ENCODE measurements at places on chromosomes 2 and 18.

GRCh38 chr18:5455674-5456073 is 88.1 kb downstream of the EPB41L3 start:
- no peak for DNase-seq

DNA sequence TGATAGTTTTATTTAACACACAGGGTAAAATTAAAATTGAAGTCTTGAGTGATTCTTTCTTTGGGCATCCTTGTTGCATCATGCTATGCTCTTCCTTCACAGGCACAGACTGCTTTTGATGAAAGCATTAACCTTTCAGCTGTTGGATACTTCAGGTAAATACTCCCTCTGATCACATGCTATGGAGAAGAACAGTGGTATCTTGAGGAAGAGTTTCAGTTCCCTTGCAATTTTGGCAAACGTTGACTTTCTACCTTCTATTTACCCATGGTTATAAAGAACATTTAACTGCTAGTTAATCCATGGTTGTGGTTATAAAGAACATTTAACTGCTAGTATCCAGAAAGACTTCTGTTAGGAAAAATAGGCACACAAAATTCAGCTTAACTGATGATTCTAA is 75.7 kb downstream of the AOX1 start:
- no peak for DNase-seq

DNA sequence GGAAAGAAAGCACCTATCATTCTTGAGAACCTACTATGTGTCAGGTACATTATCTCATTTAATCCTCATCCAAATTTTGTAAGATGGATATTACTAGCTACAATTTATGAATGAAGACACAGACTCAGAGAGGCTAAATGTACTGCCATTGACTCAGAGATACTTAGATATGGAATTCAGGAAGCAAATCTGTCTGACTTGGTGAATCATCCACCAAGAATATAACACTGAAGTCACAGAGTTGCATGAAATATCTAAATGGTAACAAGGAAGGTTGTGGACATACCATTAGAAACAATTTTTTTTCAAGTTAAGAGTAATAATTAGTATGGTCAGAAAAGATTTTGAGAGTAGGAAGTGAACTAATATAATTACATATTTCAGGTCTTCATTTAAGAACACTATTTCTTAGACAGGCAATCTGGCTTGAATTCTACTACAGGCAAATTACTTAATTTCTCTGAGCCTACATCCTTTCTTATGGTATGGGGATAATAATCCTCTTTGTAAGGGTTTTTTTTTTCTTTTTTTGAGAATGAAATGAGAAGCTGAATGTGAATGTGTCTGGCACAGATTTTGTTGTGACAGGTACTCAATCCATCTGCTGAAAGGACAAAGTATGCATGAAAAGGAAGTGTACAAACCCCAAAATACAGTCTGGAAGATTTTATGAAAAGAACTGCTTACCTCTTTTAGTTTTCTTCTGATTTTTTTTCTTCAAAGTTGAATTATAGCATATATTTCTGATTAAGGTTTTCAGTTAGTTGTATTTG is 14.8 kb upstream of the C2orf66 start:
- no peak for DNase-seq

GRCh38 chr2:134098321-134098720 is 155.6 kb upstream of the MGAT5 start:
- no peak for DNase-seq

GRCh38 chr2:75098856-75099255 is 100.5 kb downstream of the TACR1 start:
- peak; percentile 51 for DNase-seq

GRCh38 chr2:129710670-129711495 is 268.6 kb upstream of the RAB6C start:
- DNase-seq: no peak

DNA sequence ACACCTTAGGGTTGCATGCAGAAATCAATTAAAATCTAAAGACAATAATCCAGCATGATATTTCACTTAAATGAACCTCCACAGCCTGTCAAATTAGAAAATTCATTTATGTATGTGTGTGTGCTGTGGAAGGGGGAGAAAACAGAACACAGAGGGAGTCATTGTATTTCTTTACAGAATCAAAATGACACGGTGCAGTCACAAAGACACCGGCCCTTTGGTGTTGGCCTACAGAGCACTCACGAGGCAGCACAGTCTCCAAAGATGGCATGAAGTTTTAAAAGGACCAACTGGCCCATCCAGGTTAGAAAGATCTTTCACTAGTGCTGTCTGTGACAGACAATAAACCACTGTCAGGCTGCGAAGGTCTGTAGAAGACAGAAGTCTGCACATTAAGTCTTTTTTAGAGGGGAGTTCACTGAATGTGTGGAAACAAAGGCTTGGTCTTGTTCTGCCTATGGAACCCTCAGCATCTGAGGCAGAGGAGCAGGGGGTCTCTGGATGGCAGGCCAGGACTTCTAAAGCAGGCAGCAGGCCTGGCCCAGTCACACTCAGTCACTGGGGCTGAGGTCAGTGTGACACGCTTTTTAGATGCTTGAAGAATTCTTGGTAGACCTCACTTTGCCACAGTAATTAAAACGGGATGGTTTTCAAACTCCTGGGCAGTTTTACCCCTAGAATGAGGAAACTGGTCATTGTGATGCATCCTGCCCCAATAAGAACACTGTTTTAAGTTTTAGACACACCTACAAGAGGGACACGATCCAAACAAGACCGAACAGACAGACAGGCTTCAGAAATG is 184.9 kb downstream of the AFF3 start:
- DNase-seq: no peak

- peak; percentile 55 for DNase-seq
Measured at GRCh38 chr2:174957050-174957449, 48.1 kb downstream of the CHN1 start.

DNA sequence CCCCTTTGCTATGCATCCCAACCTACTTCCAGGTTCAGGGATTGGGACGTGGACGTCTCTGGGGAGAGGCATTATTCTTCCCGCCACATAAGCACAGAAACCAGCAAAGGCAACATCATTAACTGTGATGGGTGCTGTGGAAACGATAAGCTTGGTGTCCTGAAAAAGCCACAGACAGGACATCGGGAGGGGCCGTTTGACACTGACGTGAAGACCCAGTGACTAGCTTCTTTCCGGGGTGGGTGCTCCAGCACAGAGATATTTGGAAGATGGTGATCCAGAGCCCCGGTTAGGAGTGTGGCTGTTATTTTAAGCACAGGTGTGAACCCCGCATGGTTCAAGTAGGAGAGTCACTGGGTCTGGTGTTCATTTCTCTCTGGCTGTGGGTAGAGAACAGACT is 163.8 kb upstream of the HDAC4 start:
- DNase-seq: no peak

DNA sequence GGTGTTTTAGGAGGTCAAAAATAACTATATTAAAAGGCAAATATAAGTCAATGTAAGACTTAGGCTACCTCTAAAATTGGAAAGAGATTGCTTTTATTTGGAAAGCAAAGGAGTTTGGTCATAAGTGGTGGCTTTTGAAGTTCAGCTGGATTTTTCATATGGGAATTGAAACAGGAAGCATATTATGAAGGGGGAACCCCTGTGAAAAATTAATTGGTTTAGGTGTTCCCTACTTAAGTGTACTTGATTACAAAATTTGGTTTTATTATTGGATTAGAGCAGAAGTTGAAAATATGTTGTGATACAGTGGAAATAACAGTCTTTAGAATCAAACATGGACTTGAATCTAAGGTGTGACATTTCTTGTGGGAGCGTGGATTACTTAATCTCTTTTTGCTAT is 121.4 kb upstream of the TTC27 start:
- no peak for DNase-seq

DNA sequence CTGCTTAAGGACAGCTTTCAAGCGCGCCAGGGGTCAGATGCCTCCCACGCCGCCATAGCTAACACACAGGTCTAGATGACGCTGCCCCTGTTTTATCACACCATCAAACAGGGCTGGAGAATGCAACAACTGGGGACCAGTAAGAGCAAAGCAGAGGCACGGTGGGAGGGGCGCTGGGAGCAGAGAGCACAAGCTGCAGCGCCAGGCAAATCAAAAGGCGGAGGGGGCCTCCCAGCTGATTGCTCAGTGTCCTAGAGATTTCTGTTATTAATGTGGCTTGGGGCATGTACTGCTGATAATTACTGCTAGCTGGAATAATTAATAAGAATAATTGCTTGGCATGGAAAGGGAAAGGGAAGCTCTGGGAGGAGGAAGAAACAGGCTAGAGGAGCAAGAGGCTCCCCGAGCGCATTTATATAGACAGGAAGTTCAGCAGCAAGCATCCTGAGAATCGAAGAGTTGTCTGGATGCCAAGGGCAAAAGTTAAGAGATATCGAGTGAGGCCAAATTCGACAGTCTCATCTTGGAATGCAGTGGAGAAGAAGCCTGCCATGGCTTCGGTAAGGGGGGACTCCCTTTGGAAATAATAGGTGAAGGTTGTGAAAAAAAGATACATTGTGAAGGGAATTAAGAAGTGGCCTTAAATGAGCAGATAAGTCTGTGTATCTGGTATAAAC is 104.5 kb upstream of the ZNF521 start:
- DNase-seq: no peak

DNA sequence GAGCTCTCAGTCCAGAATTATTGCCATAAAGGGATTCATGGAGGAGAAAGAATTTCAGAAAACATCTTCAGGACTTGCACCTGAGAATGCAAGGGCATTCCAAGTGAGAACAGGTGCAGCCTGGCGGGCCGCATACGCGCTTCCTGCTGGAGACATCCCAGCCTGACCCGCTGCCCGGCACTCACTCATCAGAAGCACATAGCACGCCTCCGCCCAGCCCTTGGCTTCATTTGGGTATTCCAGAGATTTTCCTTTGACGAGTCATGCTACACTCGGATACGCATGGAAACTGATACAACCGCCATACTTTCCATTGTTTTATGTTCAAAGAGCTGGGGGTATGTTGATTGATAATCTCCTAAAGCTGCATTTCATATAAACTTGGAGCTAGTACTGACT is 228.0 kb upstream of the ID2 start:
- DNase-seq: no peak

DNA sequence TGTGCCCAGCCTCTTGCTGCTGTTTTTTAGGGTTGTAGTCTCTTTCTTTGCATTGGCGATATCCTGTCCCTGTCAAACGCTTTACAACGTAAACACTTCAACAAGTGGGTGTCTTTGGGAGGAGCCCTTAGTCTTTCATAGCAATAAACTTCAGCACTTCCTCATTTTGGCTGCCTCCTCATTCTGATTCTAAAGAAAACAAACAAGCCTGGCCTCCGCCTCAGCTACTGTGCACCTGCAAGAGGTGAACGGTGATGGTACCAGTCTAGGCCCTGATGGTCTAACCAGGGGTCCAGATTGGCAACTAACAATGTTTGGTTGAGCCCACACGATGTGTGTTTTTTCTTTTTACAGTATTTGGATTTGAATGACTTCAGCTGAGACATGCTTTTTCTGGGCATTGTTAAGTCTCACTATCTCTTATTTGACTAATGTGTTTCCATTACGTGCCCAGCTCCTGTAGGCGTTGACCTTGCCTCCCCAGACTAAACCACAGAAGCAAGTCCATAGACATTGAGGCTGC is 53.2 kb upstream of the CUL3 start:
- no peak for DNase-seq

DNA sequence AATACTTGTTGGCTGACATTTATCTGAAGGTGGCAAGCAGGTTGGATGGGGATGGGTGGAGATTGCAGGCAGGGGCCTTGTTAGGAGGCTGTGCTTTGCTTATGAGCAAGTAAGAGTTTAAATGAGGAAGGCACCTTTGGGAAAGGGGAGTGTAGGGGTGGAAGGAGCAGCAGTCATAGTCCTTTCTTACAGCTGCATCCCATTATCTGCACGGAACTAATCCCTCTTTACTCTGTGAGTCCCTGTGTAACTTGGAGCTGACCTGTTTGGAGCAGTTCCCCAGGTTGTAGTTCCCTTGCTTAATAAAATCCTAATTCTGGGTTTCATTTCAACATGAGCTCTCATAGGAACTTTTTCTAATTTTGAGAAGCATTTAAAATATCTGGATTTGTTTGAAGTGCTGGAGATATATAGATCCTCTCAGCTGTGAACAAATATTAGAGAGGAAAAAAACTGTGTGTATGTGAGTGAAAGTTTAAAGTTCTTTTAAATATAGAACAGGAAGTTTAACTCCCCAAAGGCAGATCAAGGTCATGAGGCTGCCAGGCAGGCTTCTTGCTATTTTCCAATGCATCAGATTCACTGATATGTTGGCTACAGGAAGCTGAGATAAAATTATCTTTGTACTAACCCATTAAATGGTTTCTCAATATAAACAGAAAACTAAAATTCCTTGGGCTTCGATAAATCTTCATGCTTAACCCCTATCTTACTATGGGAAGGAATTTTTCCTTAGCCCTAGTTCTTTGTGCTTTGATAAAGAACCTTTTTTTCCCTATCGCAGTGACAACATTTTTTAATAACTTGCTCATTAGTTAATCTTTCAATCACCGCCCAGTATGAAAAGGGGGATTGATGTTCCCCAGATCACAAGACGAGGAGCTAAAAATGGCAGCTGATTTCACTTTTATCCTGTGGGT is 104.6 kb upstream of the EML6 start:
- no peak for DNase-seq

- no peak for DNase-seq
Measured at GRCh38 chr2:85949280-85949679, 60.5 kb upstream of the ST3GAL5 start.

DNA sequence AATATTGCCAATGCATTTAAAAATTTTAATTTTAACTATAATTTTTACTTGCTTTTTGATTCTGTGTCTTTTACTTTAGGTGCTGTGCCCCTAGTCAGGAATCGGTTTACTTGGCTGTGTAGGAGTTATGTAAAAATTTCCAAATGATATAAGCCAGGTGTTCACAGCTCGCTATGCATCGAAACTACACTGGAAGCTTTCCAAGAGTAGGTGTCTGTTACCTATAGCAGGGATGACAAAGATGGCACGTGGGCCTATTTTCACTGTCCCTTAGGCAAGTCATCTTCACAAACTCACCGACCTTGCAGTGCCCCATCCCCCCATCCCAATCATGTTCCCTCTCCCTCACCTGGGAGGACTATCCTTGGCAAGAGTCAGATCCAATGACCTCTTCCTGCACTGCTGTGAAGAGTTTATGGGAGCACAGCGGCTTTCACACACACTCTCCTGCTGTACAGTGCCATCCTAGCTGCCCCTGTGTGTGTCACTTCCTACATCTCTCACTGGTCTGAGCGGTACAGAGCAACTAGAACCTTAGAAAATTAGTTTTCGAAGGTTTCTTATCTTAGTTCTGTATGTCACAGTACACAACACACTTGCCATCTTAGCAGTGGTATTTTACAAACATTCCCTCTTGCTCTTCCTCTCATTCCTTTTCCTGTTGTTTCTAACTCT is 49.2 kb upstream of the NAB1 start:
- DNase-seq: no peak

- no peak for DNase-seq
Measured at GRCh38 chr2:234126146-234126470, 75.6 kb downstream of the SPP2 start.

GRCh38 chr2:187547353-187547979 is 6.8 kb downstream of the TFPI start:
- peak; percentile 90 for DNase-seq

GRCh38 chr2:162545254-162545653 is 201.3 kb downstream of the GCA start:
- no peak for DNase-seq

DNA sequence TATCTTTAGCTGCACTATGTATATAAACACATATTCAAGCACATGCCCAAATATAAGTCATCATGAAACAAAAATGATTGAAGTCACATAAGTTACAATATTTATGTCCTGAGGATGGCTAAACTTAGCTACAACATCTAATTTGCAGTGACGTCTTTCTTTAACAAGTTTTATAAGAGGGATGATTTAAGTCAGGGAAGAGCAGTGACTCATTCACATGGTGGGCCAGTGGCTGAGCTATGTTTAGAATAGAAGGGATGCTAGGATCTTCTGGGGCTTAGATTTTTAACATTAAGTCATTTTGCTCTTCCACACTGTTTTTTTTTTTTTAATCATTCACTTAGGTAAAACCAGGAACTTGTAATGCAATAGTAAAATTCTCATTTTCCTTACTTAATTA is 22.3 kb downstream of the ADCYAP1 start:
- DNase-seq: peak; percentile 52
